Peyer's patch (tissue), 4 donors: ENCODE measurements at places on chromosomes 2 and 18.

- H3K4me3 ChIP-seq: no peak overlapping the region
- H3K27ac ChIP-seq: no peak overlapping the region
- no peak for DNase-seq
Observed at GRCh38 chr18:39178166-39178565, 1612.6 kb upstream of the CELF4 start.

GRCh38 chr18:74916773-74917393, 292.1 kb downstream of the PTGR3 start:
- H3K4me1 ChIP-seq: no peaks in the 10 kb centered on the region
- no peak overlapping the region for H3K27ac ChIP-seq
- DNase-seq: no peak
- H3K4me3 ChIP-seq: no peak overlapping the region

DNA sequence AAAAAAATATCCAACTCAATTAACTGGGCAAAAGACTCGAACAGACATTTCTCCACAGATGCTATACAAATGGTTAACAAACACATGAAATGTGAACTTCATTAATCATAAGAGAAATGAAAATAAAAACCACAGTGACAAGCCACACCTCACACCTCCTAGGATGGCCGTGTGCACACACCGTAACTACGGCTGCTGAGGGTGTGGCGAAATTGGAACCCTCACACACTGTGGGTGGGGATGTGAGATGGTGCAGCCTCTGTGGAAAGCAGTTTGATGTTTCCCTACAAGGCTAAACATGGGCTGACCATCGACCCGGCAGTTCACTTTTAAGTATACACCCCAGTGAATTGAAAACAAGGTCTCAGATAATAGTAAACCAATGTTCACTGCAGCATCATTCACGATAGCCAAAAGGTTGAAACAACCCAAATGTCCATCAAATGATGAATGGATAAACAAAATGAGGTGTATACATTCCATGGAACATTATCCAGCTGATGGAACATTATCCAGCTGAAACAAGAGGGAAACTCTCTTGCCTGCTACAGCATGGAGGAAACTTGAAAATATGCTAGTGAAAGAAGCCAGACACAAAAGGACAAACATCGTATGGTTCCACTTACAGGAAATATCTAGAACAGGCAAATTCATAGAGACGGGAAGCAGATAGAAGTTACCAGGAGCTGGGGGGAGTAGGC, 32.2 kb downstream of the ZAP70 start:
- DNase-seq: peak; percentile 51
- H3K4me3 ChIP-seq: no peak overlapping the region
- no peaks in the 10 kb centered on the region for H3K4me1 ChIP-seq

GRCh38 chr2:231373184-231373583, 22.3 kb upstream of the B3GNT7 start:
- H3K27me3 ChIP-seq: no peaks in the 10 kb centered on the region
- no peak overlapping the region for H3K27ac ChIP-seq
- no peak for DNase-seq
- no peak overlapping the region for H3K4me3 ChIP-seq
- no peaks in the 10 kb centered on the region for H3K36me3 ChIP-seq

- DNase-seq: no peak
- no peaks in the 10 kb centered on the region for H3K4me1 ChIP-seq
- no peaks in the 10 kb centered on the region for H3K27me3 ChIP-seq
Observed at GRCh38 chr2:237731663-237732062, 66.9 kb upstream of the RBM44 start.

DNA sequence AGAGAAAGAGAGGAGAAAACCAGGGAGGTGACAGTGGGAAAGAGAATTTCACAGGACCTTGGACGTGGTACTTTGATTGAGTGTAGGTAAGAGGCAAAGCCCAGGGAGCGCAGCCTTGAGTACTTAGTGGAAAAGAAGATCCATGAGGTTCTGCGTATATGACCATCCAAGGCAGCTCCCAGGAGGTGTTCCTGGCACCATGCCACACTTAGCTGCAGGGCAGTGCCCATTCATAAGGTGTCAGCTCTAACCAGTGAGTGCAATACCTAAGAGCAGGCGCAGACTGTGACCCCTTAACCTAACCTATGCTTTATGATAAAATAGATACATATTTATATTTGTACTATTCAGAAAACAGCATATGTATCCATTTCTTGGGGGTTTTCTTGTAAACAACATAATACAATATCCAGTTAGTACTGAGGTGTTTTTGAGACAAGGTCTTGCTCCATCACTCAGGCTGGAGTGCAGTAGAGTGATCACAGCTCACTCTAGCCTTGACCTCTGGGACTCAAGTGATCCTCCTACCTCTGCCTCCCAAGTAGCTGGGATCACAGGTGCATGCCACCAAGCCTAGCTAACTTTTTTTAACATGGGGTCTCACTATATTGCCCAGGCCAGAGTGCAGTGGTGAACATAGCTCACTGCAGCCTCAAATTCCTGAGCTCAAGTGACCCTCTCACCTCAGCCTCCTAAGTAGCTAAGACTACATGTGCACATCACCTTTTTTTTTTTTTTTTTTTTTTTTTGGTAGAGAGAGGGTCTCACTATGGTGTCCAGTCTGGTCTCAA, 174.6 kb downstream of the GFPT1 start:
- H3K27me3 ChIP-seq: no peaks in the 10 kb centered on the region
- no peak overlapping the region for H3K27ac ChIP-seq
- no peak for DNase-seq
- no peaks in the 10 kb centered on the region for H3K4me1 ChIP-seq
- H3K36me3 ChIP-seq: no peaks in the 10 kb centered on the region

DNA sequence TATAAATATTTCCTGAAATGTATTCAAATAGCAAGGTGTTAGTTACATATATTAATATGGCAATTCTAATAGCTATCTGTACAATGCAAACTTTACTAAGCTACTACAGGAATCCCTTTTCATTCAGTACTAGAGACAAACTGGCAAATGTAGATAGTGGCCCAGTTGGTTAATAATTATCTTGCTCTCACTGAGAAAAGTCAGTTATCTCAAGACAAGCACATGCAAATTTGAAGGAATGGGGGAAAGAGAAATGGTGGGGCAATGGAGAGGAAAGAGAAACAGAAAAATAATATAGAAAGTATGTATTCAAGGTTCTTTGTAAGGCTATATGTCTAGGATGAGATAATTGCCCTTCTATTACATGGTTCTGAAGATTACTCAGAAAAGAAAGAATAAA, 280.0 kb downstream of the FIGN start:
- no peaks in the 10 kb centered on the region for H3K27me3 ChIP-seq
- no peak for DNase-seq
- no peak overlapping the region for H3K4me3 ChIP-seq
- H3K36me3 ChIP-seq: no peaks in the 10 kb centered on the region
- H3K27ac ChIP-seq: no peak overlapping the region

- no peaks in the 10 kb centered on the region for H3K36me3 ChIP-seq
- DNase-seq: no peak
- H3K4me3 ChIP-seq: no peak overlapping the region
- no peaks in the 10 kb centered on the region for H3K27me3 ChIP-seq
- H3K27ac ChIP-seq: no peak overlapping the region
Observed at GRCh38 chr2:69721022-69721421, 20.9 kb upstream of the ANXA4 start.

GRCh38 chr2:128685841-128686496, 367.3 kb upstream of the HS6ST1 start:
- H3K27me3 ChIP-seq: no peaks in the 10 kb centered on the region
- no peak overlapping the region for H3K27ac ChIP-seq
- H3K4me3 ChIP-seq: no peak overlapping the region

DNA sequence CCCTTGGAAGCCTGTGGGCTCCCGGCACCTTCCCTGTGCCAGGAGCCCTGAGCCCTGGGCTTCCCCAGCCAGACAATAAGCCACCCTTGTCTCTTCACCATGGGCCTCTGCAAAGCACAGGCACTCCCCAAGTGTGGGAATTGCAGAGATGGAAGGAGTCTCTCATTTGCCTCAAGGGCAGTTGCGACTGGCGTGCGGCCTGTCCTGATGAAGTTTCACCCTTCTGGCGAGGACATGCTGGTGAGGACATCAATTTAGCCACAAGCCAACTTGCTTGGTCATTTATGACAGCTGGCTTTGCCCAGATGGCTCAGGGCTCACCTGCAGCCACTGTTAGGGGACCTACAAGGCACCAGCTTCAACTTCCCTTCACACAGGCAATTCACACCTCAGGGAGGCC, 180.2 kb downstream of the ANAPC1 start:
- no peak overlapping the region for H3K4me3 ChIP-seq
- no peaks in the 10 kb centered on the region for H3K4me1 ChIP-seq

GRCh38 chr2:73350035-73350691, 35.5 kb upstream of the ALMS1 start:
- H3K36me3 ChIP-seq: no peaks in the 10 kb centered on the region
- no peak overlapping the region for H3K4me3 ChIP-seq
- no peaks in the 10 kb centered on the region for H3K27me3 ChIP-seq
- DNase-seq: no peak

DNA sequence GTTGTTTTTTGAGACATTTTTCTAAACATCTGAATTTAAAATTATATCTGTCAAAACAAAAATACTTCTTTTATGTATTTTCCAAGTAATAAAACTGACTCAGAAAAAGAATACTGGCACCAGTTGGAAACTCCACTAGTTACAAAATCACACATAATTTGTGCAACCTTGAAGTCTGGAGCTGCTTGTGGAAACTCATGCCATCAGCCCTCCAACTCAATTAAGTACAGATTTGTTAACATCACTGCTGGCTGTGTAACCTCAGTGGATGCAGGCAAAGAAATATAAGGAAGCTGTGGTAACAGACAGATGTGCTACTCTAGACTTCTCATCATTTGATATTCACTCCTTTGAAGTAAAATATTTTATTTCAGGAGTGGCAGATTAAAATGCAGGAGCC, 30.0 kb upstream of the RAPH1 start:
- H3K4me1 ChIP-seq: no peaks in the 10 kb centered on the region
- H3K27me3 ChIP-seq: no peaks in the 10 kb centered on the region
- no peak overlapping the region for H3K27ac ChIP-seq
- no peaks in the 10 kb centered on the region for H3K36me3 ChIP-seq
- DNase-seq: no peak

DNA sequence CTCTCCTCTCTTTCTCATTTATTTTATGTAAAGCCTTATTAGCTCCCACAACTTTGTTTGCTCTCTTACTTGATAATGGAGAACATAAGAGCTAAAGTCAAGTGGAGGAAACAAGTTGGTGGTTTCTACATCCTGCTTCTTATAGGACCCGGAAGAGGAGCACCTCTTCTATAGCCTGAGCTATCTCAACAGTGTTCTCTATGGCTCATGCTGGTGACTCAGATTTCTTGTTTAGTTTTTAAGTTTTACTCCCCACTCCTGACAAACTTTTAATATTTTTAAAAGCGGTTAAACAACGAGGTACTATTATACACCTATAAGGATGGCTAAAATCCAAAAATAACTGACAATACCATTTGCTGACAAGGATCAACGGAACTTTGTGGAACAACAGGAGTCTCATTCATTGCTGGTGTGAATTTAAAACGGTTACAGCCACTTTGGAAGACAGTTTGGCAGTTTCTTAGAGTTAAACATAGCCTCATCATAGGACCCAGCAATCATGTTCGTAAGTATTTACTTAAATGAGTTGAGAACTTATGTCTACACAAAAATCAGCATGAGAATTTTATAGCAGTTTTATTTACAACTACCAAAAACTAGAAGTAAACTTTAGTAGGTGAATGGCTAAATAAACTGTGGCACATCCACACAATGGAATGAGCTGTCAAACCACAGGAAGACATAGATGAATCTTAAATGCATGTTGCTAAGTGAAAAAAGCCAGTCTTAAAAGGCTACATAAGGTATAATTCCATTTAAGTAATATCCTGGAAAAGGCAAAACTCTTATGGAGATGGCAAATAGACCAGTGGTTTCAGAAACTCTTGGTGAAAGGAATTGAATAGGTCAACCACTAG, 12.7 kb upstream of the CDC42EP3 start:
- no peaks in the 10 kb centered on the region for H3K4me1 ChIP-seq
- no peaks in the 10 kb centered on the region for H3K27me3 ChIP-seq
- H3K36me3 ChIP-seq: no peaks in the 10 kb centered on the region
- no peak overlapping the region for H3K4me3 ChIP-seq
- no peak overlapping the region for H3K27ac ChIP-seq

DNA sequence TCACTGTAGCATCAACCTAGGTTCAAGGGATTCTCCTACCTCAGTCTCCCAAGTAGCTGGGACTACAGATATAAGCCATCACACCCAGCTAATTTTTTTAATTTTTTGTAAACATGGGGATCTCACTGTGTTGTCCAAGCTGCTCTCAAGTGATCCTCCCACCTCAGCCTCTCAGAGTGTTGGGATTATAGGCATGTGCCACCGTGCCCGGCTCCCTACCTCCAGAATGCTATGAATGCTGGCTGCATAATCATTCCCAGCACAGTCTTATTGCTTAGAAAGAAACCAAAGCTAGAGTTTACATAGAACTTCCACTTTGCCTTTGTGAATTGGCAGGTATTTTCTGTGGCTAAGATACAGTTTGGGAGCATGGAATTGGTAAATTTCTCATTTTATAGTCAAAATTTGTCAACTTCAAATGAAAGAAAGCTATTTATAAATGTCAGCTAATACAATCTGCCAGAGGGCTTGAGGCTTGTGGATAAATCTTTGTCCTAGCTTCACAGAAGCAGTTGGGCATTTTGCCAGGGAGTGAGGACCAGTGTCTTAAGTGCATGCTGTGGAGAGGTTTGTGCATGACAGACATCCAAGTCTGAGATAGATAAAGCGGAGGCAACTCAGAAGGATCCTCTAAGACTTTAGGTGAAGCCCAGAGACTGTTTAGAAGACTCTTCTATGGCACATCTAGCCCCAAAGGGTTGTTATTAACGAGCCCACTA, 175.4 kb downstream of the ANTXR1 start:
- no peak overlapping the region for H3K4me3 ChIP-seq
- H3K27ac ChIP-seq: no peak overlapping the region
- H3K27me3 ChIP-seq: no peaks in the 10 kb centered on the region

DNA sequence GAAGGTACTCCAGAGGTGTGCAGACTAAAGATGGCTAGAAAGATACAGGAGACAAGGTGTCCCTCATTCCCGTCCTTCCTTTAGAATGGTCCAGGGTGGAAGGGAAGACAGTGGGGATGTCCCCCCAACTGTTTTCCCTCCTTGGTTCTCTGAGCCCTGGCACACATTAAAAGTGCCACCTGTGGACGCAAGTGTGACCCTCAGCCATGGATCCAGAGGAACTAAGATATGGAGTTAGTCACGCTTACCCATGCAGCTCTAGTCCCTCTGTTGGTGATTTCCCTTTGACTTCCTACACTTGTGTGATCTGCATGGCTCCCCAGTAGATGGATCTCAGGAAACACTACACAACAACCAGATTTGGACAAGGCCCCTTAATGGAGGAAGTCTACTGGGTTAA, 113.1 kb upstream of the SRD5A2 start:
- DNase-seq: no peak
- H3K36me3 ChIP-seq: no peaks in the 10 kb centered on the region
- H3K27ac ChIP-seq: no peak overlapping the region

GRCh38 chr2:216426938-216427337, 14.7 kb downstream of the SMARCAL1 start:
- no peaks in the 10 kb centered on the region for H3K4me1 ChIP-seq
- no peaks in the 10 kb centered on the region for H3K36me3 ChIP-seq
- H3K27ac ChIP-seq: no peak overlapping the region
- no peak overlapping the region for H3K4me3 ChIP-seq
- H3K27me3 ChIP-seq: no peaks in the 10 kb centered on the region
